Epithelial cell of esophagus (primary cell): ENCODE measurements at places on chromosomes 16 and 17.

DNA sequence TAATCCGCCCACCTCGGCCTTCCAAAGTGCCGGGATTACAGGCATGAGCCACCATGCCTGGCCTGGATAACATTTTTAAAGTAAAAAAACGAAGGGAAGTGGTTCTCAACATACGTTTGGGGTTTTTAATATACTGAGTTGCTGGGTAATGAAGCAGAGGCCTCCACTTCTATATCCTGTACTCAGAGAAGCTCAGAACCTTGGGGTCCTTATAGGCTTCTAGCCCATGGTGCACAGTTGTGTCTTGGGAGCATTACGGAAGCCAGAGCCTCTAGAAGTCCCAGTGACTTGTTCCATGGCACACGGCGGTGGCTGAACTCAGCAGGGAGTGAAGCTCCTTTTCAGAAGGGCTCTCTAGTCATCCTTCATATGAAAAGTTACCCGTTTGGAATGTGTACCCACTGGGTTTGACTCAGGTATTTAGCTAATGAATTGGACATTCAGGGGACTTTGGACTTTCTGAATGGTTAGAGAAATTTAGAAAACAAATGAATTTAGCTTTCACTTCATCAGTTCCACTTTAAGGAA lies 67.0 kb downstream of the SEC14L1 start:
- DNase-seq, result no peak

DNA sequence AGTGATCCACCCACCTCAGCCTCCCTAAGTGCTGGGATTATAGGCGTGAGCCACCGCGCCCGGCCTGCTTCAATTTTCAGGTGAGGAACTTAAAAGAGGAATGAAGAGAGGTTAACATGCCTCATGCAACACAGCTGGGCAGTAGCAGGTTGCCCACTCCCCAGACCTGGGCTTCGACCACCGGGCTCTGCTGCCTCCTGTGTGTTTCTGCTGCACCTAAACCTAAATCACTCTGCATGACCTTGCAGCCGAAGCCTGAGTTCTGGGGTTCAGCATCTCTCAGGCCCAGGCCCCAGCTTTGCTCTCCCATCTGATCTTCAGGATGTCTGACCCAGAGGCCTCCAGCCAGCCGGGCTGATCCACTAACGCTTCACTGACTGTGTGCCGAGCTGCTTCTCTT lies 112.6 kb downstream of the OR1D5 start:
- no peak for DNase-seq

- no peak for DNase-seq
These were observed 224.7 kb upstream of the ASIC2 start for GRCh38 chr17:33517746-33518145.

DNA sequence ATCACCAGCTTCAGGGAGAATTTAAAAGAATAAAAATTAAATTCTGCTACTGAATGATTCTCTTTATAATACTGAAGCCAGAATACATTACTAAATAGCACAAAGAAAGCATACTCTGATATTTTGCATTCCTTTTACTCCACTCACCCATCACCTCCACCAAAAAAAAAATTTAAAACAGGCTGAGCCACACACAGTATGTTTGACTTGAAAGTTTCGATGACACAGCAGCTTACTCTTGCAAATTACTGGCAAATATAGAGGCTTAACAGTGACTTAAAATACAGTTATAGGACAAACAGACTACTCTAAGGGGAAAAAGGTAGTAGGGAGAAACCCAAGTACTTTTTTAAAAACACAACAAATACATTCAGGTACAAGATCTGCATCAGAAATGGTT lies 39.2 kb downstream of the GPATCH8 start:
- DNase-seq, result peak; percentile 37

DNA sequence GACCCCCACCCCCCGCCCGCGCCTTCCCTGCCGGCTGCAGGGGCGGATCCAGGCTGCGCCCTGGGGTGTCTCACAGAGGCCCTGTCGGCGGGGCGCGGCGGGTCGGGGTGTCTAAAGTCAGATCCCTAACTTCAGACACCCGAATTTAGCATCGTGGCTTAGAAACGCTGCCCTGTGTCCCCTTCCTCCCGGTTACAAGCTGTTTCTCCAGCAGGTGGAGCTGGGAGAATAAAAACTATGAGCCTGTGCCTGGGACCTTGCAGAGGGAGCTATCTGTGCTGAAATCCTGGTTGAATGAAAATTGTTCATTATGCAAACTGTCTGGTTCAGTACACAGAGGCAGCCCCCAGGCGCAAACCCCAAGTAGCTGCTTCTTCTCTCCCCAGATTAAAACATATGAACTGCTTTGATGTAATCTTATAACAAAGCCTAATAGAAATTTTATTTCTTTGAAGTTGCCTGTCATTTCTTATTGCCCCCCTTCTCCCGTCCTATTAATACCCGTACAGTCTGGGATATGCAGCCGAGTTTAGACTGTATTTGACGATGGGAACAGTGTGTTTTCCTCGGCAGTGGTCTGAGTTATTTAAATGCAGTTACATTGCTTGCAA lies 79.0 kb downstream of the RPA1 start:
- DNase-seq, result peak; percentile 78

- no peak for DNase-seq
These were observed 1.9 kb upstream of the RBFOX1 start for GRCh38 chr16:7330709-7331108.

GRCh38 chr17:18066866-18067265 lies 20.9 kb upstream of the DRG2 start:
- no peak for DNase-seq

GRCh38 chr16:56352351-56353053 lies 72.8 kb downstream of the AMFR start:
- DNase-seq, result no peak

DNA sequence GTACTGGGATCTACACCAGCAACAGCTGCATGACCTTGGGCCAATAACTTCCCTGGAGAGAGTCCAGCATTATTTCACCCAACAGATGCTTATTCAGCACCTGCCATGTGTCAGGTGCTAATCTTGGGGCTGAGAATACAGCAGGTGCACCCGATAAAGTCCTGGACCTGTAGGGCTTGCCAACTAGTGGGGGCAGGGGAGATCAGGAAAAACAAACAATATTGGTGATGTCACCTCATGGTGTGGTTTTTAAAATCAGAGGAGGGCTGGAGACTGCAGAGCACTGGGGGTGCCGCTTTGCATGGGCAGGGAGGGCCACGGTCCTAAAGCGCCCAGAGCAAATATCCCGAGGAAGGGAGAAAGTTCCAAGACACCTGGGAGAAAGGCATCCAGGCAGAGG lies 218.8 kb downstream of the C16orf95 start:
- no peak for DNase-seq

DNA sequence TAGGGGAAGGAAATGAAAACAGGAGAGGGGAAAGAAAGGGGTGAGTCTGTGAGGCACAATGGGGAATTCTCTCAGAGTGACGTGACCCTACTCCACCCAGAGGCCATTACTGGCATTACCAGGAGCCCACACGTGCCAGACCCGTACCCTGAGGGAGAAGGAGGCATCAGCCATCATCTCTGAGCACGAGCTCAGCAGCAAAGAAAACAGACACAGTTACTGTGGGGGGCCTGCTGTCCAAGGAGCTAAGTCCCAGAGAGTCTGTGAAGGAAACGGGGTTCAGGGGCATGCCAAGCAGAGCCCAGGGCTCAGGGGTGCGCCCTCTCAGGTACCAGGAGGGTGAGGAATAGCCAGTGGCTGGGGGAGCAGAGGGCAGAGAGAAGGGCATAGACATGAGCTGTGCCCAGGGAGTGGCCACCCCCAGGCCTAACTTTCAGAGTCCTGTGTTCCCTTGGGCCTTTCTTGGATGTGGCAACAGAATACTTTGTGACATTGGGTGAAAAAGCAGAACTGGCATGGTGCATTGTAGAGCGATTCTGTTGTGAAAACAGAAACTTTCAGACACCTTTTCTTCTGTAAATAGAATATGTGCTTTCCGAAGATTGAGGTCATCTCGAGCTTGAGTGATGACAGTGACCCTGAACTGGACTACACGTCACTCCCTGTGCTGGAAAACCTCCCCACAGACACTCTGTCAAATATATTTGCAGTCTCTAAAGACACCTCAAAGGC lies 11.3 kb downstream of the TAF1C start:
- DNase-seq, result peak; percentile 75

GRCh38 chr16:63323722-63324705 lies 1287.8 kb upstream of the CDH8 start:
- no peak for DNase-seq

- DNase-seq, result no peak
These were observed 141.3 kb upstream of the SDK2 start for GRCh38 chr17:73785496-73785895.

GRCh38 chr17:46831573-46832330 lies 13.3 kb upstream of the WNT3 start:
- no peak for DNase-seq

DNA sequence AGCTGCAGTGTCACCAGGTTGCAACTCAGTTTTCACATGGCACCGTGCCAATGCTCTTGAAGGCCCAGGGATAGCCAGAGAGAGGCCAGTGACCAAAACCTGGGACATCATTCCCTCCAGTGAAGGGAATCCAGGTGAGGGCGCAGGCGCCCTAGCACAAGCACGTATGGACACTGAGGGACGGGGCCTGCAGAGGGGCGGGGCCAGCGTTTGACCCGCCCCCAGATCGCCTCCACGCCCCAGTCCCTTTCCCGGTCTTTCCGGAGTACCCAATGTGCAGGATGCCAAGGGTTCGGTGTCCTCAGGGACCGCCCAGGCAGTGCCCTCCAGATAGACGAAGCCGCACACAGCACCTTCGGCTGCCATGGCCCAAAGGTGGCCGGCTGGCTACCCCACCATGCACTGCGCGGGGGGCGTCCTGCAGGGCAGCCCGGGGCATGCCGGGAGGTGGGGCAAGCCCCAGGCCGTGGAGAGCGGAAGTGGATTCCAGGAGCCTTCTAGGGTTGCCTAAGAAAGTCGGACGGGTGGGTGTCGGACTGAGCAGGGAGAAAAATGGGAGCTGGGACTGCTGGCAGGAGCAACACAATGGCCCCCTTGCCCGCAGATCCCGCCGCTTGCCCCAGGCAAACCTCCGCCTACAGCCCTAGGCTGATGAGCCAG lies 4.6 kb downstream of the SLC12A4 start:
- no peak for DNase-seq

DNA sequence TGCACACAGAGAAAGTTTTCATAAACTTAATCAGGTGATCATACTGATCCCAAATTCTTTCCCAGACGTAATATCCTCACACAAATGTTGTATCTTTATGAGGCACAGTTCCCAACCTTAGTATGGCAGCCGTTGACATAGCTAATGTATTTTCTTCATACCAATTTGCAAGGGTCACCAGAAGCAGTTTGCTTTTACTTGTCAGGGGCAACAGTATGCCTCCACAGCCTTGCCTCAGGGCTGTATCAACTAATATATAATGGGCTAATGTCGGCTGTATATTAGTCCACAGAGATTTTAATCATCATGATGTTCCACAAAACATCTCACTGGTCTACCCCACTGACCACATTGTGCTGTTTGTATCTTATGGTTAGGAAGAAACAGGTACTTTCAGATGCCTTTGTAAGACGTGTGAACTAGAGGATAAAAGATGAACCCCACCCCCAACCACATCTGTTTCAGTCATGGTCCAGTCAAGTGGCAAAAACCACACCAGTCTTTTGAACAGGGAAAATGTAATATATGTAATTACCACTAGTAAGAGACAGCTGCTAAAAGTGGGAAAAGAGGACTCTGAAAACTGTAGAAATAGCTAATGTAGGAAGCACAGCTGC lies 55.2 kb downstream of the GAN start:
- no peak for DNase-seq

- peak; percentile 48 for DNase-seq
These were observed 192.4 kb upstream of the GSE1 start for GRCh38 chr16:85420501-85421337.

- peak; percentile 71 for DNase-seq
These were observed 782 bp downstream of the FAM83G start for GRCh38 chr17:19003543-19004420.

DNA sequence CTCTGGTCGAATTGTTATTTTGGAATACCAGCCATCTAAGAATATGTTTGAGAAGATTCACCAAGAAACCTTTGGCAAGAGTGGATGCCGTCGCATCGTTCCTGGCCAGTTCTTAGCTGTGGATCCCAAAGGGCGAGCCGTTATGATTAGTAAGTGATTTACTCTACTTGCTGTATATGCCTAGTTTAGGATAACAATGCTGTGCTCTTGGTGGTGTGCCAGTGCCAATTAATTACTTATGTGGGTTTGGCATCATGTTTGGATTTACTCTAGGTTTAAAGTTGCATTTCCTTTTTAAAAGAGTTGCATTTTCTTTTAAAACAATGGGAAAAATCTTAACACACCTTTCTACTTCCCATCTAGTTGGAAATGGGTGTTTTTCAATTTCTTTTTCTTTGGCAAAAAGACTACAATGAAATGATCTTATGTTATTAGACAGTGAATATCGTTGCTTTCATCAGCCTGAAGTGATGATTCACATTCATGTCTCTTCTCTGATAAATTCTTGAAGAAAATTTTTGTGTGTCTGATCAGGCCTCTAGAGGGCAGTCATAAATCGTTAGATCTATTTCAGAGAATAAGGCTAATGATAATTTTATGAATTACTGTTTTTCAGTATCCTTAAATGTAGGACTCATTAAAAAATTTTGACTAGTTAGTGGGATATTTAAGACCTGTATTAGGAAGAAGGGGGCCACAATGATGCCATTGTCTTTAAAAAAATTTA lies 5.6 kb downstream of the SF3B3 start:
- peak; percentile 70 for DNase-seq

DNA sequence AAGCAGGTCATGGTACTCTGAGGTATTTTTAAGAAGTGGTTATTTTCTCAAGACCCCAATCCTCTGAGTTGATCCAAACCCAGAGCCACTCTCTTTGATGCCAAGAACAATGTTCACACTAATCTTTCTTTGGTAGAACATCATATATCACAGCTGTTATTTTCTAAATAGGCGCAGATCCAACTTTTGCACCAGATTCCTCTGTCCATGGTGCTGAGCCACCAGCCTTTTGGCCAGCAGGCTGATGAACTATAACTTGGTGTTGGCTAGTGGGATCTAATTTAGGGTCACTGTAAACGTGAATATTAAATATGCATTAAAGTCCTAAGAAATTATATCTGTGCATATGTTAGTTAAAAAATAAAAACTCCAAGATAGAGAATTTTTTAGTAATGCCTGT lies 7.0 kb upstream of the ZKSCAN2 start:
- DNase-seq, result peak; percentile 20

GRCh38 chr16:2969545-2970521 lies 685 bp downstream of the PAQR4 start:
- DNase-seq, result peak; percentile 79

- peak; percentile 36 for DNase-seq
These were observed 36.8 kb downstream of the CPD start for GRCh38 chr17:30415491-30415890.

GRCh38 chr17:8227238-8227581 lies 16.8 kb upstream of the AURKB start:
- no peak for DNase-seq

GRCh38 chr16:9508328-9508936 lies 417.0 kb downstream of the HAPSTR1 start:
- DNase-seq, result no peak

- DNase-seq, result no peak
These were observed 21.3 kb downstream of the SNX20 start for GRCh38 chr16:50659806-50660205.

DNA sequence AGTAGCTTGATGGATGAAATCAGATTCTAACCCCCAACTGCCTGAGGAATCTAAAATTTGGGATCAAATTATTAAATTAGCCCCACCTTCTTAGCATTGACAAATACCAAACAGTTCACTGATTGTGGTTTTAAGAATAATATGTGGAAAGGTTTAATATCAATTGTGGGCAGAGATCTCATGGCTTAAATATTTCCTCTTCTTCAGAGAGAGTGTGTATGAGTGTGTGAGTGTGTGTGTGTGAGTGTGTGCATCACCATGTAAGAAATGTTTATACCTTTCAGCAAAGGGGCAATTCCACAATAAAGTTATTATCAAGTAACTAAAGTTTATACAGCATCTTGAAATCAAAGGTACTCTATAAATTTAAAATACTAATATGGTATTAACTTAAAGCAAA lies 3.2 kb downstream of the SMURF2 start:
- peak; percentile 58 for DNase-seq
